T-helper 2 cell (primary cell): ENCODE measurements at places on chromosomes 7 and 10.

DNA sequence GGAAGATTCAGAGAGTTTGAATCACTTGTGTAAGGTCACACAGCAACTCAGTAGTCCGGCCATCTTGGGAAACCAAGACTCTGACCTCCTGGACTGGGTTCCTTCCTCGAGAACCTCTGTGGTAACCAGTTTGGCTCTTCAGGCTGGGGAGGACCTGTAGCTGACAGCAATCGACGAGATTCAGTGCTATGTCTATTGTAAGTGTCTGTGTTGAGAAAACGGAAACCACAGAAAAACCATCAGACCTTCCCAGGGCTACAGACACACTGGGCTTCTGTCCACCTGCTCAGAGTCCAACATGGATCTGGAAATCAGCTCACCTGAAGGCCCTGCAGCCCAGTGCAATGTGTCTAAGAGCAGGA, 403.7 kb downstream of the RPS24 start:
- no peak for DNase-seq

GRCh38 chr7:44189286-44189992, at the start of gene GCK:
GCK (minus strand) TSS chr7:44189439; CDS start chr7:44188953, 486 bp downstream.
- no peak for DNase-seq

DNA sequence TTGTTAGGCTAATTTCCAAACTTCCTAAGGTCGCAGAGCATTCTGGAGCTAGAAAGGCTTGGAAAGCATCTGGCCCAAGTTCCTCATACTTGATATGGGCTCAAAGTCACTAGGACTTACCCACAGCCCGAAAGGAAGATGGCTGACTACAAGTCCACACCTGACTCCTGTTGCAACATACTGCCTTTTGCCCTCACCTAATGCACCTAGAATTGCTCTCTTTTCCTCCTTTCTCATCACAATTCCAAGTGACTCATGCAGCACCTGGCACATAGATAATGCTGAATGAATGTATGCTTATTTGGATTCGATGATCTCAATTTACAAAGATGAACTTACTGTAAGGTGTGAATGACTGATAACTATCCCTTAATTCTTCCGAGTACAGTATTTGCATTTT, 131.5 kb downstream of the SORBS1 start:
- no peak for DNase-seq

GRCh38 chr10:4848356-4849041, 22.5 kb downstream of the AKR1E2 start:
- DNase-seq: no peak

GRCh38 chr7:82156168-82156567, 287.4 kb downstream of the CACNA2D1 start:
- no peak for DNase-seq

DNA sequence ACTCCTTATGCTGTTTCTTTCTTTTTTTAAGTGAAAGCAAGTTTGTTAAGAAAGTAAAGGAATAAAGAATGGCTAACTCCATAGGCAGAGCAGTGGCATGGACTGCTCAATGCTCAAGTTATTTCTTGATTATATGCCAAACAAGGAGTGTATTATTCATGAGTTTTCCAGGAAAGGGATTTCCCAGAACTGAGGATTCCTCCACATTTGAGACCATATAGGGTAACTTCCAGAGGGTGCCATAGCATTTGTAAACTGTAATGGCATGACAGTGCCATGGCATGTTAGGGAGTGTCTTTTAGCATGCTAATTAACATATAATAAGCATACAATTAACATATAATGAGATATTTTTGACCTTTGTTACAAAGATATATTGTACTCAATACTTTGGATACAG, 1034.5 kb upstream of the PHF14 start:
- DNase-seq: no peak

DNA sequence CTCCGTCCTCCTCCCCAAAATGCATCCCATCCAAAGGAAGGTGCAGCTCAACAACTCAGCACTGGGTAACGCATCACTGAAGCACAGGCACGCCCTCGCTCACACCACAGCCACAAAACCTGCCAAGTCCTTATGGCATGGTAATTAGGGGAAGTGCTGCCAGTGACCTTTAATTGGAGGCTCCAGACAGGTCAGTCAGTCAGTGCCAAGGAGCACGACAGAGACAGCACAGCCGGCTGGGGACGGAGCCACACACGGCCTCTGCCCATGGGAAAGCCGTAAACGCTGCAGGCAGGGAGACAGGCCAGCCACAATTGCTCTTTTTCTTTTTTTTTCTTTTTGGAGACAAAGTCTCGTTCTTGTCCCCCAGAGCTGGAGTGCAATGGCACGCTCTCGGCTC, 146.5 kb downstream of the MAD1L1 start:
- no peak for DNase-seq

GRCh38 chr7:158308001-158308400, 279.6 kb downstream of the PTPRN2 start:
- no peak for DNase-seq
